T-helper 17 cell (primary cell): ENCODE measurements at places on chromosomes 4 and X.

DNA sequence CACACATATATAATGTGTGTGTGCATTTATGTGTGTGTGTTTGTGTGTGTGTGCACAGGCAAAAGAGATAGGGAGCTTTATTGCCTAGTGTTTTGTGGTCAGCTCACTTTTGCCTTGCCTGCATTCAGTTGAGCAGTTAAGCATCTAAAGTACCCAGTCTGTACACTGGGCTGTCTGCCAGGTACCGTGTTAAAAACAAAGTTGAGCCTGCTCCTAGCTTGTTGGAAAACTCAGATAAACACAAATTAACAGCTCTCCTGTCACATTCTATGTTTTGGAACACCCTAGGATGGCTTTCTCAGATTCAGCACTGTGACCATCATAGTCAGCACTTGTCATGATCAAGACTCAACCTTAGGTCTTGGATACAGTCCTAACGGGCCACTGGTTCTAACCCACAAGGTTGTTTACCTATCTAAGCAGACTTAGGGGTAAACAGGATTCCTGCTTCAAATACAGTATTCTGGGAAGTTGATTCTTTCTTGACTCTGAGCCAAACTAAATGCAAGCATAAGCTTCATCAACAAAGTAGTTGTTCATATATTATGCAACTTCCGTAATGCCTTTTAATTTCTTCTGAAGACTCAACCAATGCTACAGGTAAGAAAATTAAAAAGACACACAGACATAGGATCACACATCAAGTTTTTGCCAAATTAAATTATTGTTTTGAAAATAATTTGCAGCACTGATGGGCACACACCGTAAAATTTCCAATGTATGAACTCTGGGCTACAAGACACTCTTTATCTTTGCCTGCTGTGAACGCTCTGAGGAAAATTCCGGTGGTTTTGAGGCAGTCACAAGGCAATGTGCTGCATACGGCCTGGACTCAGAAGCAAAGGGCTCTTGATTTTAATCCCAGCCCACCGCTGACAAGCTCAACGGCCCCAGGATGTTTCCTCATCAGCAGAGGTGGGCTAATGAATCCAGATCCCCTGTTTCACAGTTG is 11.3 kb upstream of the CD99 start:
- no peak for DNase-seq

GRCh38 chr4:184250795-184251669 is 33.4 kb upstream of the ENPP6 start:
- DNase-seq: no peak

GRCh38 chr4:110248100-110248499 is 49.7 kb upstream of the ELOVL6 start:
- DNase-seq: no peak

GRCh38 chr4:54189140-54189539 is 40.0 kb upstream of the PDGFRA start:
- DNase-seq: no peak

GRCh38 chr4:185305979-185306442 is 89.7 kb downstream of the LRP2BP start:
- DNase-seq: no peak

- DNase-seq: no peak
Observed at GRCh38 chr4:130478406-130478805, 1382.5 kb downstream of the C4orf33 start.

GRCh38 chrX:24498181-24498580 is 33.1 kb downstream of the PDK3 start:
- DNase-seq: peak; percentile 8

DNA sequence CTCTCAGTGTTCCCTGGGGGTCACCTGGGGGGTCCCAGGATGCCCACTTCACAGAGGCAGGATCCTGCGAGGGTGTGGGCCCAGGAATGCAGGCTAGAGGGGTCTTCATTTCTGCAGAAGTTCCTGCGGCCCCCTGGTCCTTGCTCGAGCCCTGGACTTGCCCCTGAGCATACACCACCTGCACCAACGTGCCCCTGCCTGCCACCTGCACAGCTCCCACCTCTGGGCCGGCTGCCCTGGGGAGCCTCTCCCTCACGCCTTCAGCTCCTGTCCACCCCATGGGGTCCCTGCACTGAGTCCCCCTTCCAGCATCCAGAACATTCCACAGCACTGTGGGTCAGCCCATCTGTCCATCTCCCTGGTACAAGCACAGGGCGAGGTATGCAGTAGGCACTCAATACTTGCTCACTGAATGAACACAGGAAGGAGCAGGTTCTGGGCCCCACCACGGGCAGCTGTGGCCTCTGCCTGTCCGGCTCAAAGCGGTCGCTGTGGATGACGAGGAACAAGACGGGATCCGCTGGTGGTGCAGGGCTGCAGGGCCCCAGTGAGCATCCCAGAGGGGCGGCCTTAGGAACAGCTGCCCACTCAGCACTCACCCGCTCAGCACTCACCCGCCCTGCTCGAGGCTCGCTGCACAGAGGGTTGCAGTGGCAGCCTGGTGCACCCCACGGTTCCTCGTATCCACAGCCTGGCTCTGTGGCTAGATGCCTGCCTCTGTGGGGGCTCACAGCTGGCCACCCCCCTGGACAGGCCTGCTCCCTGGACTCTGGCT is 70.5 kb upstream of the MXD4 start:
- DNase-seq: no peak

GRCh38 chr4:89518259-89518658 is 210.7 kb upstream of the GPRIN3 start:
- DNase-seq: no peak

DNA sequence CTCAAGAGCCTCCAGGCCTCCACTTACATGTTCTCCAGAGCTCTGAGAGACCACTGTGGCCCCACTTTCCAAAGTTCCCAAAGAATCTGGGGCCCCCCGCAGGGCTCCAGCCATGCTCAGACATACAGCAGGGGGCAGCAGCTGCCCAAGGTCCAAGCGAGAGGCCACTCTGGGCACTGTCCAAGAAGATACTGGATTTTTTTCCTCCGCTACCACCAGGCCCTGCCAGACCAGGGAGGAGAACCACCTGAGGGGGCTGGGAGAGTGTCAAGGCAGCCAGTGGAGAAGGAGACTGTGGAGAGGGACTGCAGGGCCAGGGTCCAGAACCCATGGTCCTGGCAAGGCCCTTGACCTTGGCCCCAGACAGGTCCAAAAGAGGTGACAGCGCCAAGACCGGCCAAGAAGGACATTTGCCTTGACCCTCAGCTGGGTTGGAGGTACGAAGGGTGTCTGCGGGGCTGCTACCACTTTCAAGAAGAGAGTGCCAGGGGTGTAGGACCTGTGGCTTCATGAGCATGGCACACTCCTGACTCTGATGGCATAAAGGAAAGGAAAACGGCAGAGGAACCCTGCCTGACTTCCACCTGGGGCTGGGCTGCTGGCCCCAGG is 5.3 kb downstream of the EMD start:
- DNase-seq: no peak

DNA sequence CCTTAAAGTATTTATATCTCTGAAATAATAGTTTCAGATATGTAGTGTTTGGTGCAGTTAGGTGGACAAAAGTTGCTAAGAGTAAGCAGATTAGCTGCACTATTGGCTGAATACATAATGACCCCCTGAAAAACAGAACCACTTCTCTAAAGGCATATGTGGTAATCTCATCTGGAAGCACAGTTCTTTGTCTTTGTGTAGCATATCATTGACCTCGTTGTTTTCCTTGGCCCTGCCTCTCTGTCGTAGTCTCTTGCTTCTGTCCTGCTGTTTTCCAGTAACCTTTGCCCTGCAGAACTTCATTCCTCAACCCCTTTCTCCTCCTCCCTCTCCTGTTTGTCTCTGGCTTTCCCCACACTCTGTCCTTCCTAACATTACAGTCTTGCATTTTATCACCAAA is 41.4 kb downstream of the JADE3 start:
- no peak for DNase-seq

DNA sequence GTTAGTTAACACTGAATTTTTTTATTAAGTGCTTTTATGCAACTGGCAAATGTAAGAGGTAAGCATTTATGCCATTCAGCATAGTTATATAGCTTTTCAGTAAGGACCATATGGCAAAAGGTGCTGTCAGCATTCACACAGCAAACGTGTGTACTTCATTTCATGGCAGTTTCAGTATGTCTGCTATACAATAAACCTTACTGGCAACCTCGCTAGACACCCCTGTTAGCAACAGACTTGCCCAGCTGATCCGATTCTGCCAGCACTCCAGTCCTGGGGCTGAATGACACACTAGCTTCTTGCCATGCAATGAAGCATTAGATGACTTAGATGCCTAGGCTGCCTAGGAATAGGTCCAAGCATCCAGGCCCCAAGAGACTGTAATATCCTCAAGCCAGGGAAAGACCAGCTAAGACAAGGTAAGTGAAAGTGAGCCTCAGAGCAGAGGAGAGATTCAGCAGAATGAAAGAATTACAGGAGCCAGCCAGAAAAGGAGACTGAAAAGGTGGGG is 47.3 kb upstream of the DOCK11 start:
- DNase-seq: no peak

GRCh38 chr4:130110189-130110588 is 1014.2 kb downstream of the C4orf33 start:
- DNase-seq: no peak

- peak; percentile 29 for DNase-seq
Observed at GRCh38 chr4:181143250-181143854, 1099.8 kb upstream of the TENM3 start.

GRCh38 chr4:102734116-102734515 is 26.7 kb downstream of the MANBA start:
- no peak for DNase-seq

GRCh38 chr4:10154241-10154640 is 37.6 kb upstream of the WDR1 start:
- no peak for DNase-seq

GRCh38 chr4:83605744-83606172 is 69.8 kb downstream of the GPAT3 start:
- no peak for DNase-seq

- no peak for DNase-seq
Observed at GRCh38 chr4:7792616-7793015, 147.0 kb downstream of the AFAP1 start.

- no peak for DNase-seq
Observed at GRCh38 chr4:183950536-183950935, 45.4 kb downstream of the STOX2 start.

GRCh38 chrX:152647978-152648377 is 10.3 kb downstream of the GABRQ start:
- DNase-seq: no peak

- no peak for DNase-seq
Observed at GRCh38 chr4:47313384-47313783, 150.1 kb downstream of the COMMD8 start.

- DNase-seq: no peak
Observed at GRCh38 chr4:104424989-104425388, 69.7 kb downstream of the CXXC4 start.

- no peak for DNase-seq
Observed at GRCh38 chr4:128560754-128561495, 248.6 kb upstream of the JADE1 start.

DNA sequence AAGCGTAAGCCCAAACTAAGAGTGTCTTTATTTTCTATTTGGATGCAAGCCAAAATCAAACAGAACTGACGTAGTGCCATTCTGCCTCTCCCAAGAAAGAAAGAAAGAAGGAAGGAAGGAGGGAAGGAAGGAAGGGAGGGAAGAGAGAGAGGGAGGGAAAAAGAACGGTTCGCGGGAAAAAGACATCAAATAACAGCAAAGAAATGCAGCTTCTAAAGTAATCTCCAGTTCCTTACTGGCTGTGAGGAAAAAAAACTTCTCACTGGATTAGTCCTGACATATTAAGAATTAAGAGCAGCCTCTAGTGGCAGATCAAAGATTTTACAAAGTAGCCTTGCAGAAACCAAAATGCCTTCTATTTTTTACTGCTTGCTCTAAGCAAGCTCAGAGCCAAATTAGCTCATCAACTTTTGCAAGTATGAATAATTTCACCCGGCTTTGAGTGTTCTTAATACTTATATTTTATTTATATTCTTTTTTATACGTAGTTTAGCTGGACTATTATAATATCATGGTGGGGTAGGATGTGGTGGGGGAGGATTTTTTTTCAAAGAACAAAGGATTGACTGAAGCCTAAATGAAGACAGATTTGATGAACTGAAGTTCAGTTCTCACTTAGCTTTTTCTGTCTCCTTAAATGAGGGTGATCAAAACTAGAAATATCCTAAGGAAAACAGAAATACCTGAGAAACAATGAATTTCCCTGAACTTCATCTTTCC is 36.6 kb downstream of the PITX2 start:
- no peak for DNase-seq

GRCh38 chr4:62899646-62900364 is 1509.4 kb downstream of the TECRL start:
- DNase-seq: no peak

- no peak for DNase-seq
Observed at GRCh38 chr4:89311433-89311832, 3.8 kb upstream of the GPRIN3 start.

- DNase-seq: no peak
Observed at GRCh38 chr4:183806341-183806740, 98.8 kb upstream of the STOX2 start.

- no peak for DNase-seq
Observed at GRCh38 chr4:108833046-108833445, 70.2 kb upstream of the ETNPPL start.

DNA sequence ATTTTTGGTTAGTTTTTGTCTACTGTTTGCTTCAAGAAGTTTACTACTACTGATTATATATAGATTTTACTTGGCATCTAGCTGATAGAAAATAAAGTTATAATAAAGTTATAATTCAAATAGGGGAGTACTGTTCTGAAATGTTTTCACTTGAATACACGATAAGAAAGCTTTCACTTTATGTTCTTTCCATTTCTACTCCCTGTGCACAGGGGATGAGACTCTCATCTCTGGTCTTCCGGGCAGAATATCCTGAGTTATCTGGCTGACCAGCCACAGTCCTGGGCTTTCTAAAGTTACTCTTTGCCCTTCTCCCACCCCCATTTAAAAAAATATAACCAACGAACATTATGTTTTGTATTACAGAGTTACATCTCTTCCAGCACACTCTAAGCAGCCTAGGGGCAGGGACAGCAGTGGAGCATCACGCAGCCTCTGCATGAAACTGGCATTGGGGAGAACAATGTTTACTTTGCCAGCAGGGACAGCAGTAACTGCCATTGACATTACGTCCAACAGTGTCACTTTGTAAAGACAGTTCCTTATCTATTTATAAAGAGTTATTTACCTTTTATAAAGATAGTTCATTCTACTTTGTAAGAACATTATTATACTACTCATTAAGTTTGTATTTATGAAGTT is 64.3 kb downstream of the METTL14 start:
- DNase-seq: no peak

DNA sequence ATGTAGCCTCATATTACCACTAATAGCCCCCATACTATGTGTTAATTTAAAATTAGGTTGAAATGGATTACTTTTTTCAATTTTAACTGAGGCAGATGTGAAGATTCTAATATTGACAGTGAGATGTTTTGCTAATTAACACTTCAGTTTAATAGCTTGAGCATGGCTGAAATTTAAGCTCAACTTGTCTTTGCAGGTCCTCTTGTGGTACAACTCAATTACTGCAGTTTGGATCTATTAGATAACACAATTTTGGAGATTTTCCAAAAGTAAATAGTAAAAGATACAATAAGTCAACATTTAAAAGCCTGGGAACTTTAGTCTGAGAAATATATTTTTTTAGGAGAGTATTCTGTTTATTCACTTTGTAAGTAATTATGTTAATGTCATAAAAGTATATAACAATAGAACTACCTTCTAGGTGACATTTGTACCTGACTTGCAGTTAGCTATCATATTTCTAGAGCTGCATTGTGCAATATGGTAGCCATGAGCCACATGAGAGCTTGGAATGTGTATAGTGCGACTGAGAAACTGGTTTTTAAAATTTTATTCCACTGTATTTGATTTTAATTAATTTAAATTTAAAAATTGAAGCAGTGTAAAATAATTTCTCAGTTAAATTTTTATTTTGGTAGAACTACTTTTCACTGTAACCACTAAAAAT is 73.1 kb upstream of the FMR1 start:
- no peak for DNase-seq
